ENCODE measurements at places on chromosomes 2 and 18. TPM values are rescaled to one million over a fixed set of nuclear protein-coding genes. Genes with fewer than 3 reads are reported as not detected.

UGT1A5 gene
- total RNA-seq, result 2.4 TPM

THSD7B gene
- total RNA-seq, result 0.29 TPM

GPBAR1 gene
- 1.1 TPM for total RNA-seq

PLGLB2 gene
- 1.1 TPM for total RNA-seq

DSG4 gene
- 0.16 TPM for total RNA-seq

- H3K27me3 ChIP-seq, result no peaks in the 10 kb centered on the region
- no peak overlapping the region for H3K4me3 ChIP-seq
- no peaks in the 10 kb centered on the region for H3K4me1 ChIP-seq
- H3K36me3 ChIP-seq, result no peaks in the 10 kb centered on the region
- no peak for DNase-seq
These were observed 12.7 kb downstream of the CATIP start for GRCh38 chr2:218369330-218369729.

DNA sequence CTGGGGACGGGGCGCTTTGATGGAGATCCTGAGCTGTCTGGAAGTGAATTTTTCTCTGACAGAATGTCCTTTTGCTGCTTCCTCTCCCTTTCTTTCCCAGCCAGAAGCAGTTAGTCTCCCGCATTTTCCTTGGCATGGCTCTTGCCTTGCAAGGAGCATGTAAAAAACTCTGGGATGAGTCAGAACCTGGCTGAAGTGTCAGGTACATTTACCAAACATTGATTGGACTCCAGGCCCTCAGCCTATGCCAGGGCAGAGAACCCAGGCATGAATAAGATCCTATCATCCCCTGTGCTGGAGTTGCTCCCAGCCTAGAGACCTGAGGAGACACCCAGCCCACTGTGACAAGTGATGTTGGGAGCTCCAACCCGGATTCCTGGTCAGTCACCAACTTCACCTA, 21.6 kb downstream of the STON1 start:
- H3K4me1 ChIP-seq, result no peaks in the 10 kb centered on the region
- H3K27ac ChIP-seq, result no peak overlapping the region
- H3K4me3 ChIP-seq, result no peak overlapping the region
- no peaks in the 10 kb centered on the region for H3K27me3 ChIP-seq
- H3K36me3 ChIP-seq, result no peaks in the 10 kb centered on the region

- no peaks in the 10 kb centered on the region for H3K36me3 ChIP-seq
- no peak overlapping the region for H3K4me3 ChIP-seq
- H3K27ac ChIP-seq, result no peak overlapping the region
These were observed 53.4 kb downstream of the KLF7 start for GRCh38 chr2:207112383-207112782.

DNA sequence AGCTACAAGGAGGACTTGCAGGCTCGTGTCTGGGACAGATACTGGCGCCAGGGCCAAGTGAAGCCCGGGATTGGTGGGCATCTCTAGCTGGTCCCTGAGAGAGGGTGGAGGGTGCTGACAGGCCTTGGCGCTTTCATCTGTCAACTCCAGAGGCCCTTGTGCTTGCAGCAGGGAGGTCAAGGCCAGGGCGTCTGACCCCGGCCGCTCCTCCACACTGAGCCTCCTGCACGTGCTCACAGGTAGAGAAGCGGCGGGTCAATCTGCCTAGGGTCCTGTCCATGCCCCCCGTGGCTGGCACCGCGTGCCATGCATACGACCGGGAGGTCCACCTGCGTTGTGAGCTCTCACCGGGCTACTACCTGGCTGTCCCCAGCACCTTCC, 9.5 kb downstream of the CAPN10 start:
- no peaks in the 10 kb centered on the region for H3K27me3 ChIP-seq
- no peaks in the 10 kb centered on the region for H3K4me1 ChIP-seq
- no peak overlapping the region for H3K4me3 ChIP-seq
- peaks cover 6% of the 10 kb centered on the region for H3K36me3 ChIP-seq

- no peaks in the 10 kb centered on the region for H3K27me3 ChIP-seq
- H3K36me3 ChIP-seq, result no peaks in the 10 kb centered on the region
- no peak overlapping the region for H3K27ac ChIP-seq
- no peak for DNase-seq
- no peak overlapping the region for H3K4me3 ChIP-seq
These were observed 21.6 kb downstream of the KIF1A start for GRCh38 chr2:240798327-240798905.

- H3K4me3 ChIP-seq, result no peak overlapping the region
- H3K36me3 ChIP-seq, result no peaks in the 10 kb centered on the region
- no peaks in the 10 kb centered on the region for H3K4me1 ChIP-seq
- H3K27ac ChIP-seq, result no peak overlapping the region
These were observed 17.2 kb upstream of the SDC1 start for GRCh38 chr2:20241973-20242726.
